ENCODE measurements at places on chromosomes 3 and 15.

GRCh38 chr3:23711916-23712494 lies 93.8 kb upstream of the UBE2E1 start:
- DNase-seq: no peak

DNA sequence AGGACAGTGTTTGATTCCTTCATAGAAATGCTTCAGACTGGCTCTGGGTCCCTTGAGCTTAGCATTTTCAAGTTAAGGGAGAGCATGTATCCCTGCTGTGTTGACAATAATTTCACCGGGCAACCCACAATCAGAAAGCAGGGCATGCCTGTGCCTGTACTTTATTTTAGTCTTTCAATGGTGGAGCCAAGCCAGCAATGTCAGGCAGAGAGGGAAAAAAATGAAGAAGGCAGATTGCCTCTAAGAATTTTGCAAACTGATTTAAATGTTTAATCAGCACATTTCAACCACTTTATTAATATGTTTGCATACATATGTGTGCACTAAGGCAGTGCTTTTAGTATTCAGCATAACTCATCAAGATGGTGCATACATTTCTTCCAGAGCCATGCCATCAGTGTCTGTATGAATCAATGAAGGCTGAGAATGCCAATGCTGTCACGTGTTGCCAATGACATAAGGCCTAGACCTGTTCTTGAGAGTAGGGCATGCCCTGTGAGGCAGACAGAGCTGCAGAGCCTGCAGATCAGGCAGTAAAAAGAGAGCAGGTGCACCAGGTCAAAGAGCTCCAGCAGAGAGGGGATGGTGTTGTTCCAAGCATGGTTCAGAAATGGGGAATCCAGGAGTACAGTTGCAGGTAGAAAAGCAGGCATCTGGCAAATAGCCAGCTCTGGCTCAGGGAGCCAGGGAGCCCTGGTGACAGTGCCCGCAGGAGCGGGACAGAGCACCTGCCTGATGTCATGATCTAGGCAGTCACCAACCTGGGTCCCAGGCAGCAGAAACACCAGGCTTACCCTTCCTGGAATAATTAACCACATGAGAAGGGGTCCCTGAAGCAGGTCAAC lies 508.5 kb downstream of the GABRG3 start:
- no peak for DNase-seq

- DNase-seq: no peak
These were observed 322.0 kb upstream of the MANF start for GRCh38 chr3:51063053-51063452.

- DNase-seq: no peak
These were observed 13.1 kb upstream of the KY start for GRCh38 chr3:134663721-134664456.

GRCh38 chr3:192834428-192834827 lies 83.2 kb downstream of the MB21D2 start:
- DNase-seq: no peak

DNA sequence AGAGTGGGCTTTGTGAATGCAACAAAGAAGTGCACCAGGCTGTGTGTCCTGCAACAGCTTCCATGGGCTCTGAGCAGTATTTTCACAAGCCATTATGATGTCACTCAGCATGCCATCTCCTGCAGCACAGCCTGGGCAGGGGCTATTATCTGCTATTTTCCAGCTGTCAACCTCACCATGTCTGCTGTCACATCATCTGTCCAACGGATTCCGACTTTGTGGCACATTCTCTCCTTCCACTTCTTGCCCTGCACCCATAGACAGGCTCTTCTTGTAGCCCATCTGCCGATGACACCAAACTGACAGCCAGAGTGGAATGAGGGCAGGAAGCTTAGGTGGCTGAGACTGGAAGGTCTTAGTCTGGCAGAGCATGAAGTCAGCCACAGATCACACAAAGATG lies 691.9 kb downstream of the NTRK3 start:
- DNase-seq: no peak
